ENCODE measurements at places on chromosomes 6 and 20. TPM values are rescaled to one million over a fixed set of nuclear protein-coding genes. Genes with fewer than 3 reads are reported as not detected.

GRCh38 chr6:73471686-73472290, 10.3 kb downstream of the MTO1 start:
- no peak for DNase-seq

DNA sequence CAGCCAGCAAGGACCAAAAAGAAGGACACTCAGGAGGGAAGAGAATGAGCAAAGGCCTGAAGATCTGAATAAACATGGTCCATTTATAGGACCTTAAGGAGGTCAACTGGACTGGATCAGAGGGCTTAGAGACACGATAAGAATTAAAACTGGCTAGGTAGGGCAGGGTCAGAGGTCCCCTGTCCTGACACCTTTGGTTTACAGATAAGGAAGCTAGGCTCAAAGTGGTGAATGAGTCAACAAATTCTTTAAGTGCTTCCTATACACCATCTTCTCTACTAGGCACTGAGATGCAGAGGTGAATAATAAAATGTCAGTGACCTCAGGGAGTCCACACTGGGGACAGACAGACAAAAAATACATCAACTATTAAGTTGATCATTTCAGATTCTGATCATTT, 70.3 kb downstream of the HIVEP2 start:
- DNase-seq = no peak

DNA sequence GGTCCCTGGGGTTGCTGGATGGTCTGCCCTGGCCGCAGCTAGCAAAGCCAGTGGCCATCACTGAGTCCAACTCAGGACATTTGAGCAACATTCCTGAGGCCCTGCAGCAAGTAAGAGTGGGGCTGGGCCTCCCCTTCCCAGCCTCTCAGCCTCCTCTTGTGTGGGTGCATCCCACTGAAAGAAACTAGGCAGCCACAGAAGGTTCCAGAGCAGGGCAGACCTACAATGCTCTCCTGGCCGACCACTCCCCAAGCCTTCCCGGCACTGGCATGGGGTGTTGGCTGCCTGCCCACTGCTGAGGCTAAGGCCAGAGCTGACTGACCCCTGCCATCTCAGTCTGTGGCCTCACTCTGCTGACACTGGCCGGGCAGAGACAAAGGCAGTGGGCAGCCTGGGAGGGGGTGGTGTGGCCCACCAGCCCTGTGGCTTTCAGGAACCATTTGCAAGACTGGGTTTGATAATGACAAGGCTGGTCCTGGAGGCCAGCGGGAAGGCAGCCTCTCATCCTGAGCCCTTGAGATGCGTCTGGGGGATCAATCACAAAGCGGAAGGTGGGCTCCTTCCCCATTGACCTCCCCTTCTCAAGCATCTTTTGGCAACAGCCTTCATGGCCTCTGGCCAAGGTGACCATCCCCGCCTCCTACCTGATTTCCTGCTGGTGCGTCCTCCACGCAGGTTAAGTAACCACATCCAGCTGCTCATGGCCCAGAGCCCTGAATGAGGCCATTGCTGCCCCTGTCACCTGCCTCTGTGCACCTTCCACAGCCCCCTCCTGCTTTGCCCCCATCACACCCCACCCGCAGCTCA, 9.6 kb downstream of the DLGAP4 start:
- DNase-seq = no peak

DNA sequence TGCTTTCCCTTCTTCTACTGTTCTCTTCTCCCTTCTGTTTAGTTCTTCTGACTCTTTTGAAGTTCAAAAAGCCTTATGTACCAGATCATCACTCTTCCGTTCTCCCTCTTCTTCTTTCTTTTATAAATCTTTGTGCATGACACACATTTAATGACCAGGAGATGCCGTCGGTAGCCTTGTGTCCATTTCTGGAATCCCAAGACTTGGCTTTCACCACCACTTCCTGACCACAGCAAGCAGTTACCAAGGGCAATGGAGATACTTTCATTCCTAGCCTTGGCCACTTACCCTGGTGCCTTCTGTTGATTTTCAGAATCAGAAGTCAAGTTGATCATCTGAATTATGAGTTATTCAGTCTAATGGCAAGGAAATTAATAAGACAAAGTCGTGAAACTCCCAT, 268.5 kb upstream of the QKI start:
- DNase-seq = no peak

GRCh38 chr6:6003621-6004366, 2.9 kb downstream of the NRN1 start:
- DNase-seq = peak; percentile 62

- DNase-seq = no peak
Observed at GRCh38 chr6:32967151-32968091, 973 bp upstream of the BRD2 start.

The CRYBG1 gene
- total RNA-seq = 0.94 TPM

The SYCP2L gene
- 0.38 TPM for total RNA-seq

The WFDC12 gene
- not detected for total RNA-seq

The RSPH4A gene
- 0.20 TPM for total RNA-seq

The TRIM10 gene
- total RNA-seq = not detected

The MACROD2 gene
- total RNA-seq = 4.4 TPM

The SLC2A10 gene
- 8.5 TPM for total RNA-seq

Data from right cardiac atrium (tissue), 5 donors.